Endothelial cell of coronary artery (primary cell): ENCODE measurements at places on chromosomes 1 and 21. TPM values are rescaled to one million over a fixed set of nuclear protein-coding genes. Genes with fewer than 3 reads are reported as not detected.

Gene ADCY10
- total RNA-seq = under 0.01 TPM in 1 of 2 replicates, not detected in the other

Gene IGSF5
- not detected in 2 replicates for total RNA-seq

Gene HPDL
- 1.4 and 3.2 TPM in 2 replicates for total RNA-seq

Gene DMBX1
- total RNA-seq = not detected in 2 replicates

Gene MPL
- total RNA-seq = not detected in 2 replicates

Gene LRRC53
- total RNA-seq = not detected in 2 replicates
